ENCODE measurements at places on chromosomes 4 and X.

DNA sequence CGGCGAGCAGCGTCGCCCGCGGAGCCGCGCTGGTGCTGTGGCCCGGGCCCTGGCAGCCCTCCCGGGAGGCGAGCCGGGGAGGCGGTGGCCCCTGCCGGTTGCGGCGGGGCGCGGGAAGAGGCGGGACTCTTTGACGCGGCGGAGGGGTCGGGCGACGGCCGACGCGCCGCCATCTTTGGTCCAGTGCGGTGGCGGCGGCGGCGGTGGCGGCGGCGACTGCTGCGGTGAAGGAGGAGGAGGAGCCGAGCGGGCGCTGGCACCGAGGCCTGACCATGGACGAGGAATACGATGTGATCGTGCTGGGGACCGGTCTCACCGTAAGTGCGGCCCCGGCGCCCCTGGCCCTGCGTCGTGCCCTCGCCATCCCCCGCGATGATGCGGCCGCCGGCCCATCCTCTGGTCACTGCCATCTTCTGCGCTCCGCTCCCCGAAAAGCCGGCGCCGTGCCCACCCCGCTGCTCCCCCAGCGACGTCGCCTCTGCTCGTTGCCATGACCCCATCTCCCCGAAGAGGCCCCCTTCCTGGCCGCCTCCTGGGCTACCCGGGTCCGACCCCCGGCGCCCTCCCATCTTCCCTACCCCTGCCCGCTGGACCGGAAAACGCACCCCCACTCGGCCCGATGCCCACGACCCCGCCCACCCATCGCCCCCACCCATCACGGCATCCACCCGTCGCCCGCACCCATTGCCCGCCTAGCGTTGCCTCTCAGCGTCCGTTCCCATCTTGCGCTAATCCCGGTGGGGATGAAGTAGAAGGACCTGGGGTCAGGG is at the start of gene GDI1:
GDI1 (plus strand) TSS at position 172 of the 770 bp plus-strand sequence; CDS start at position 273, 101 bp downstream.
- DNase-seq = peak; percentile 66

DNA sequence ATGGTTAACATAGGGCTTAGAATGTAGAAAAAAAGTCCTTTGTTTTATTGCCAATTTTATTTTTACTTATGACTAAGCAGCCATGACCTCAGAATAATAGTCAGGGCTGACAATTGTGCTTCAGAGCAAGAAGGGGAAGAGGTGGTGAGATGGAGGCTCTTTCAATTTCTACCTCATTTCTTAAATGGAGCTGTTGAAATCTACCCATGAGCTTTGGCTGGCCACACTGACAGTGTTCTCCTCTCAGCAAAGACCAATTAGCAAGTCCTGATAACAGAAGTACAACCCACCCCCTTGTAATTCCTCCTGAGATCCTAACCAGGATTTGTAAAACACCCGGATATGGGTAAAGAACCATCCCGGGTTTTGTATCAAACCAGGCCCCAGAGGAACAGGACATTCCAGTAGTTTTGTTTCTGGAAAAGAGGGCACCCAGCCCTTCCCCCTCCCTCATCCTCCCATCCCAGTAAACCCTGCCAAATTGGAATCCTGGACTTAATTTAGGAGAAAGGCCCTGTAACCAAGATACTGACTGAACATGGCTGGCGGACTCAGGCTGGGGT is at the start of gene HEPH:
HEPH (plus strand) TSS at position 399 of the 563 bp plus-strand sequence. CDS start 6,324 bp downstream, outside the sequence.
- DNase-seq = no peak

DNA sequence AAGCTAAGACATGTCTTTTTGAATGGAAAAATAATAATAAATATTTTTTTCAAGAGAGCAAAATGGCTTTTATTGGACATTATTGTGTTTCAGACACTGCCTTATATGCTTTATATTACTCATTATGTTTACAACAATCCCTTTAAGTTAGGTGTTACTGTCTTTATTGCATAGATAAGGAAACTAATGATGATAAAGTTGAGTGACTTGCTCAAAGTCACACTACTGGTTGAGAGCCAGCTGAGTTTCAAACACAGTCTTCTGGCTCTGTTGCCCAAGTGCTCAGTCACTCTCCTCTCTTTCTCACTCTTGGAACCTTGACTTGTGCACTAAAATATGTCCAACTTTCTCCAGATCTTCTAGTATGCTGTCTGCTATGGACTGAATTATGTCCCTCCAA is 71.5 kb upstream of the SLC39A8 start:
- DNase-seq = no peak

GRCh38 chrX:66751136-66751782 is 112.4 kb upstream of the EDA2R start:
- no peak for DNase-seq

DNA sequence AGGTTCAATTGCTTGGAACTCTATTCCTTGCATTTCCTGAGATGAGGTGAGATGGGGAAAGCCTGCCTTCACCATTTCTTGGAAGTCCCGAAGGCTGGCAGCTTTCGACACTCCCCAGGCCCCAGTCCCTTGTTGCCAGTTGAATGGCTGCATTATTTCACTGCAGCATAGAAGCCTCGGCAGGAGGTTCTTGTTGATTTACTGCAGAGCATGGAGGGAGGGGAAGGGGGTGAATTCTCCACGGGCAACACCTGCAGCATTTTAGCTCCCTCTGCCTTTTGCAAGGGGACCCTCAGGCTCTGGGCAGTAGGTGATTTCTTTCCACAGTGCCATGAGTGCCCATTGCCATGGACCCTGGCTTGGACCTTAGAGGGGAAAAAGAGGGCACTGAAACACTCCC is 10.7 kb upstream of the BCLAF3 start:
- DNase-seq = no peak

DNA sequence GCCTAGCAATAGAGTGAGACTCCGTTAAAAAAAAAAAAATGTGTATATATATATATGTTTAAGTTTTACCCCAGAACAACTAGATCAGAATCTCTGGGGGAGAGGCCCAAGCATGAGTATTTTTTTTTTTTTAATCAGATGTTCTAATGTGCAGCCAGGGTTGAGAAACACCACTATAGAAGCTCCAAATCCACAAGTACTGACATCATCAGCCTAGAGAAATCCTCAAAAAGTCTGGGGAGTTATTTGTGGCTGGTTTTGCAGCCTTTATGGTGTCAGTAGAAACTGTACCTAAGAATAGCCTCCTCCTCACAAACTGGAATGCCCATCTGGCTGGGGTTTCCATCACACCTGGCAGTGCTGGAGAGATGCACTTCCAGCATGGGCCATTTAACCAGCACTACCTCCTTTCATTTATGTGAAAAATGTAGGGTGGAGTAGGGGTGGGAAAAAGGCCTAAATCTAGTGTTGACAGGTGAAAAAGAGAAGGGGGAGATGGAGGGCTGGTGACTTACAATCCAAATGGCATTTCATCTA is 93.5 kb downstream of the CBLL2 start:
- DNase-seq = no peak

DNA sequence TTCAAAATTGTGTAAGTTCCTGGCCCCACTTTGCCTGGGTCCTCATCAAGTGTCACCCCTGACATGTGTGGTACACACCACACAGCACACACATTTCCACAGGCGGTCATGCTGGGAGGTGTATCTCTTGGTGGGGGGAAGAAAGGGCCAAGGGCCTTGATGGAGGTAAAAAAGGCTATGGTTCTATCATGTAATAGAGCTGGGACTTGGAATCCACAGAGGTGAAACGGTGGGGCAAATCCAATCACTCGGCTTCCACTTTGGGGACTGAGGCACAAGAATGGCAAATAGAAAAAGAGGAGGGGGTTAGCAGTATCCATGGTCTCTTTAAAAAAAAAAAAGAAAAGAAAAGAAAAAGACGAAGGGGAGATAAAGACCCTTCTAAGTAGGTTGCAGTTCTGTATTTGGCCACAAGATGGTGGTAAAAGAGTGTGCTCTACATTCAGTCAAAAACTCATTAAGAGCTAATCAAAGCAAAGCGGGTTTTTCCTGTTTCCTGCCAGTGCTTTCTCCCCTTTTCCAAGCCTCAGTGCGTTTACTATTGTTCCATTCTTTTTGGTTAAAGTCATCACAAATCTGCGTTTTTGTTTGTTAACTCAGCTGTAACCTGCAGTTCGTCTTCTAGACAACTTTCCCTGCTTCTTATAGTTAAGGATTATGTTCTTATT is 37.0 kb upstream of the ATP6AP2 start:
- no peak for DNase-seq

DNA sequence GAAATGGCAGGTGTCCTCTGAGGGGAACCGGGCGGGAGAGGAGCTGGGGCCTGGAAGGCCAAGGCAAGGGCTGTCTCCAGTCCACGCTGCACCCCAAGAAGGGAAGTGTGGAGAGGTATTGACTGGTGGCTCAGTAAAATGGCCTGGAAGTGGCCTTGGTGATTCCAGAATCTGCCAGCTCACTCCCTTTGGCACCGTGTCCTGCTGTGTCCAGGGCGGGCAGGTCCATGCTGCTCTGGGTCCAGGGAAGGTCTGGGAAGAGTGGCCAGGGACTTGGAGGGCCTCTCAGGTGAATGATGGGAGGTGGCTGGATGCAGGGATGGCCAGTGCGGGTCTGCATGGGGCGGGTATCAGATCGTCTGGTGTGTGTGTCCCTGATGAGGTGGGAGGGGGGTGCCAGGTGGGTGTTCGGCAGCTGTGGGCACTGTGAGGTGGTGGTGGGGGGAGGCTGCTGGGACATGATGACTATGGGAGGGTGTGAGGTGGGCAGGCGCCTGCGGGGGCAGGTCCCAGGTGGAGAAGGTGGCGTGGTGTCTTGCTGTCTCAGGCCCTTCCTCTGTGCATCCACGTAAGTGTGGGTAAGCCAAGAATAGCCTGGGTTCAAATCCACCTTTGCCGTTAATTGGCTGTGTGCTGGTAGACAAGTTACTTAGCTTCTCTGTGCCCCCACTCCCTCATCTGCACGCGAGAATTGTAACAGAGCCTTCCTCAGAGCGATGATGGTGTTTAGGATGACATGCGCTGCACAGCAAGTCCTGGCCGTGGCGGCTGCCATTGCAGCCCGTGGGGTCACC is 17.7 kb downstream of the RGS12 start:
- DNase-seq = no peak

- no peak for DNase-seq
Observed at GRCh38 chr4:5638316-5638715, 70.0 kb downstream of the EVC2 start.

DNA sequence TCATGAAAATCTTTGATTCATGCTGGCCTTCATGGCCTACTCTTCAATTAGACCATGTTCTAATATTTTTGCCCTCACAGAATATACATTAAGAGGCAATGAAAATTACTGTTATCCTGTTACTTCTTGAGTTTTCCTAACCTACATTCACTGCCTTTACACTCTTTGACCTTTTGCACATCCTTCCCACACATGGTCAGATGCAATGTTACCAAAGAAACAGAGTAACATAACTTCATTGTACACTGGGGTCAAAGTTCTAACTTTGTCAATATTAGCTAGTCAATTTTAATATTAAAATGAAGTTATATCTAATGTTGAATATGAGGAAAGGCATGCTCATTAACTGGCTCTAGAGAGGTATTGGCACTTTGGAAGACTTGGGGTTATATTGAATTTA is 284.8 kb downstream of the TEX13C start:
- DNase-seq = no peak
